ENCODE measurements at places on chromosomes 12 and 14. TPM values are rescaled to one million over a fixed set of nuclear protein-coding genes. Genes with fewer than 3 reads are reported as not detected.

- no peak overlapping the region for H3K4me3 ChIP-seq
- H3K36me3 ChIP-seq, result no peaks in the 10 kb centered on the region
- no peak overlapping the region for H3K27ac ChIP-seq
- no peak for DNase-seq
- H3K4me1 ChIP-seq, result no peaks in the 10 kb centered on the region
- peaks cover 10% of the 10 kb centered on the region for H3K27me3 ChIP-seq
Measured at GRCh38 chr14:32023540-32023939, 53.6 kb upstream of the ARHGAP5 start.

CPNE6 gene
- not detected for total RNA-seq

- peaks cover 10% of the 10 kb centered on the region for H3K27me3 ChIP-seq
- no peaks in the 10 kb centered on the region for H3K4me1 ChIP-seq
- H3K36me3 ChIP-seq, result no peaks in the 10 kb centered on the region
- DNase-seq, result no peak
- no peak overlapping the region for H3K4me3 ChIP-seq
Measured at GRCh38 chr12:107144441-107144840, 51.1 kb upstream of the CRY1 start.

POTEG gene
- not detected for total RNA-seq

DNA sequence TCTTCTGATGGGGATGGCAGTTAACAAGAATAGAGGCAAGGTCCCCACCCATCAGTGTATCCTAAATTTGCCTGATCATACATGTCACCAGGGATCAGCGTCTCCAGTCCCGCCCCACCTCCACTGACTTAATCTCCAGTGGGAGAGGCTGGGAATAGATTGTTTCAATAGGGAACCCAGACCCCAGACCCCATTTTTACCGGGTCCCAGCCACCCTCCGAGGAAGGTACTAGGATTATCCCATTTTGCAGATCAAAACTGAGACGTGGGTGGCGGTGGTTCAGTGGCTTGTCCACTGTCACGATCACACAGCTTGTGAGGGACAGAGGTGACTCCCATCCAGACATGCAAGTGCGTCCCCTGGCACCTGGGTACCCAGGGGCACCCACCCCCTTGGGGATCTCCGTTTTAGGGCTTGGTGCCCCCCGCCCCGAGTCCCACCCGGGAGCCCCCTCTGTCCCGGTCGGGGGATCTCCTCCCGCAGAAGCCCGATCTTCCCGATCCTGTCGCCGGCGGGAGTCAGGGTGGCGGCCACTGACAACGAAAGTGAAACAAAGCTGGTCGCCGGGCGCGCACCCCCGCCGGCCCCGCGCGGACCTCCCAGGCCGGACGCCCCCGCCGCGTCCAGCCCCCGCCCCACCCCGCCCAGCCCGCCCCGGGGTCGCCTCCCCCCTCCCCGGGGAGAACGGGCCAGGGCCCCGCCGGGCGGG, 523 bp downstream of the WSB2 start:
- DNase-seq, result peak; percentile 62
- H3K27ac ChIP-seq, result peak overlapping the region; percentile 91
- peaks cover 1% of the 10 kb centered on the region for H3K27me3 ChIP-seq
- H3K4me1 ChIP-seq, result peaks cover 52% of the 10 kb centered on the region

DNA sequence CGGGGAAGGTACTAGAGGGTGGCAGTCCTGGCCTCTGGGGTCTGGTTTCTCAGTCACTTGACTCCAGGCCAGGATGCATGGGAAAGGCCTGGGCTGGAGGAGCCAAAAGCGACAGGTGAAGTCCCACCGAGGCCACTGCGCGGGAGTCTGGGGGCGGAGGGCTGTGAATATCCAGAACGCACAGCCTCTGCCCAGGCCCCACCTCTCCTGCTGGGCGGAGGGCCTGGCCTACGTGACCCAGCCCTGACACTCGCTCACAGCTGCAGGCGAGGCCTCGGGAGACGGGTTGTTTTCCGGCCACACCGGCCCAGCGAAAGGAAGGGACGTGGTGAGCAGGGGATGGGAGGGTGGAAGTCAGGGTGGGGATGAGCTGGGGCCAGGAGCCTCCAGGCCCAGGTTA, 91.2 kb downstream of the RFLNA start:
- H3K27ac ChIP-seq, result no peak overlapping the region
- peaks cover 13% of the 10 kb centered on the region for H3K4me1 ChIP-seq
- no peak for DNase-seq
- H3K36me3 ChIP-seq, result no peaks in the 10 kb centered on the region
- H3K4me3 ChIP-seq, result no peak overlapping the region

LRRIQ1 gene
- total RNA-seq, result not detected

GRCh38 chr14:39841088-39841487, 408.9 kb upstream of the FBXO33 start:
- DNase-seq, result no peak
- H3K36me3 ChIP-seq, result no peaks in the 10 kb centered on the region
- H3K4me3 ChIP-seq, result no peak overlapping the region
- no peaks in the 10 kb centered on the region for H3K27me3 ChIP-seq
- H3K4me1 ChIP-seq, result no peaks in the 10 kb centered on the region

- no peak overlapping the region for H3K27ac ChIP-seq
- no peaks in the 10 kb centered on the region for H3K36me3 ChIP-seq
- peaks cover 6% of the 10 kb centered on the region for H3K4me1 ChIP-seq
Measured at GRCh38 chr12:119902084-119902509, 25.0 kb upstream of the CIT start.

- H3K36me3 ChIP-seq, result peaks cover 36% of the 10 kb centered on the region
- no peaks in the 10 kb centered on the region for H3K27me3 ChIP-seq
- H3K4me1 ChIP-seq, result peaks cover 90% of the 10 kb centered on the region
- H3K4me3 ChIP-seq, result peak overlapping the region; percentile 73
- DNase-seq, result peak; percentile 68
Measured at GRCh38 chr14:99240627-99241324, 31.2 kb downstream of the BCL11B start.

- peaks cover 10% of the 10 kb centered on the region for H3K4me1 ChIP-seq
- no peak overlapping the region for H3K27ac ChIP-seq
- DNase-seq, result no peak
Measured at GRCh38 chr12:79691511-79692248, 916 bp upstream of the PAWR start.

TAPBPL gene
- total RNA-seq, result 49.1 TPM

ASPG gene
- not detected for total RNA-seq

- no peaks in the 10 kb centered on the region for H3K27me3 ChIP-seq
- no peak for DNase-seq
- H3K4me3 ChIP-seq, result no peak overlapping the region
- H3K27ac ChIP-seq, result no peak overlapping the region
Measured at GRCh38 chr12:68585966-68586365, 24.7 kb upstream of the RAP1B start.

- H3K36me3 ChIP-seq, result peaks cover 42% of the 10 kb centered on the region
- no peaks in the 10 kb centered on the region for H3K27me3 ChIP-seq
- no peak overlapping the region for H3K4me3 ChIP-seq
- H3K4me1 ChIP-seq, result peaks cover 16% of the 10 kb centered on the region
- DNase-seq, result no peak
- H3K27ac ChIP-seq, result no peak overlapping the region
Measured at GRCh38 chr14:63713764-63714163, 14.1 kb downstream of the SGPP1 start.

DNA sequence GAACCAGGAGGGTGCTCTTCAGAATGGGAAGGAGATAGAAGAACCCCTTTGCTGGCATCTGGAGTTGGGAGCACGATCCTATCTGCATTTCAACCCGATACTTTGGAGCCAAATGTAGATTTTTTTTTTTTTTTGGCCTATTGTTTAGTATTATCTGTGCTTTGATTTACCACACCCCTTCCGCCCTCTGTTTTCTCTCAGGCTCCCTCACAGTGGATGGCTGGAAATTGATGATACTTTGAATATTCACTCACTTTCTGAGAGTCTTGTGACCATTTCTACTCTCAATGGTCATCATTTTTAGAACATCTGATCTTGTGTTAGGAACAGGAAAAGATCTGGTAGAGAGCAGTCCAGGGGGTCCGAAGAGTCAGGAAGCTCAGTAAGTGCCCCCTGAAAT, 9.0 kb downstream of the TSPAN9 start:
- H3K4me3 ChIP-seq, result no peak overlapping the region
- H3K36me3 ChIP-seq, result no peaks in the 10 kb centered on the region
- peaks cover 3% of the 10 kb centered on the region for H3K27me3 ChIP-seq
- no peaks in the 10 kb centered on the region for H3K4me1 ChIP-seq
- no peak overlapping the region for H3K27ac ChIP-seq
- DNase-seq, result no peak

GRCh38 chr12:11734580-11735180, 85.2 kb downstream of the ETV6 start:
- DNase-seq, result no peak
- peaks cover 6% of the 10 kb centered on the region for H3K36me3 ChIP-seq
- no peak overlapping the region for H3K4me3 ChIP-seq

- H3K4me3 ChIP-seq, result no peak overlapping the region
- peaks cover 47% of the 10 kb centered on the region for H3K27me3 ChIP-seq
- H3K36me3 ChIP-seq, result no peaks in the 10 kb centered on the region
- peaks cover 21% of the 10 kb centered on the region for H3K4me1 ChIP-seq
- DNase-seq, result no peak
Measured at GRCh38 chr14:106083082-106083481, 556.7 kb downstream of the TMEM121 start.

- peaks cover 1% of the 10 kb centered on the region for H3K36me3 ChIP-seq
- no peak overlapping the region for H3K4me3 ChIP-seq
- no peak overlapping the region for H3K27ac ChIP-seq
- DNase-seq, result no peak
Measured at GRCh38 chr12:54012631-54013409, 4.0 kb downstream of the HOXC8 start.

DNA sequence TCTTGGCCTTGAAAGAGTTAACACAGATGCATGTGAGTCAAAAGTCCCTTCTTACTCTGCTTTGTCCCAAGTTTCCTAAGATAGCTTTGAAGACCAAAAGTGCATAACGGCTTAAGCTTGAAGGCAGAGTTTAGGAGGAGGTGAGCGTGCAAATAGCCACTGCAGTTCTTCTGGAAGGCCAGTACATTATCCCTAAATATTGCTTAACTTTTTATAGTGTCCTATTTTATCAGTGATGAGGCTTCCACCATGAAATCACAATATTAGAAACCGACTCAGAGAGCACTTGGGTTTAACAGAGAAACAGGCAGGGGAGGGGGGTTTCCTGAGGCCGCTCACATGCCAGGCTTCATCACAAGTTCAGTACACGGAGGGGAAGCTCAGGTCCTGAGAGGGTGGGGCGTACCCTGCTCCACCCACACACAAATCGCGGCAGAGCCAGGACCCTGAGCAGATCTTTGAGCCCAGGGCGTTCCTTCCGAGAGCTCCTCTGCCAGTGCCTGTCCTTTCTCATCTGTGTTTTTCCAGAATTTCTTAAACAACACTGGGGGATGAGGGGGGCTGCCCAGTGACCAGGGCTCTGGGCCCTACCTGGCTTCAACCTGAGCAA, 26.8 kb upstream of the BDKRB2 start:
- no peaks in the 10 kb centered on the region for H3K36me3 ChIP-seq
- H3K27me3 ChIP-seq, result peaks cover 4% of the 10 kb centered on the region
- DNase-seq, result no peak
- H3K27ac ChIP-seq, result no peak overlapping the region

PDZRN4 gene
- not detected for total RNA-seq

DNA sequence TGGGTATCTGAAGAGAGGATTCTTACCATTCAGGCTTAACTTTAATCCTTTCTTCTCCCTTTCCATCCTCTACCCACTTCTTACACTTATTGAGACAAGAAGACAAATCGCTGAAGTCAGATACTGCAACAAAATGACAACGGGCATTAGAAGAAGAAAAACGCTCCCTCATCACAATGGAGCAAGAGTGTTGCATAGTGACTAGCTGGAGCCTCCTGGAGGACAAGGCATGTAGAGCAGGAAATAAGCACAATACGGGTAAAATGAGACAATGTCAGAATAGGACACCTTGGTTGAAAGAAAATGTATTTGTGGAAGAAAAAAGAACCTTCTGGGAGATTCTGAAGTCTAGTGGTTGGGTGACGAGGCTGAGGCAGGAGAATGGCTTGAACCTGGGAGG, 501.0 kb downstream of the RERGL start:
- DNase-seq, result no peak
- H3K27me3 ChIP-seq, result no peaks in the 10 kb centered on the region

MYF6 gene
- not detected for total RNA-seq

DNA sequence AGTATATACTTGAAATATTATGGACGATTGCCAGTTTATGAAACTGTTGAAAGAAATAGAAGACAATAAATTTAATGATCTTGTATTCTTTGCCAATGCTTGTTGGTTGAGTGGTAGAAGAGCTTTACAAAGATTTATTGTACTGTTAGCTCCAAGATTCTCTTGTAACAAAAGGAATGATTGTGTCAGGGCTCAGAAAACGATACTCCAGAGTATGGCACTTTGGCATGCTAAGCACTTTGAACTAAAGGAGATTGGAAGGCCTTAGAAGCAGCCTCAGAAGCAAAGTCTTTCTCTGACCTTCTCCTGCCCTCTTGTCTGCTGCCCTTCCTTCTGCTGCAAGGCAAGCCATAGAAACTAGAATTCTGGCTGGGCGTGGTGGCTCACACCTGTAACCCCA, 4.2 kb upstream of the NGDN start:
- no peak overlapping the region for H3K4me3 ChIP-seq
- no peak for DNase-seq
- peaks cover 3% of the 10 kb centered on the region for H3K27me3 ChIP-seq
- H3K27ac ChIP-seq, result no peak overlapping the region
- peaks cover 3% of the 10 kb centered on the region for H3K4me1 ChIP-seq

DNA sequence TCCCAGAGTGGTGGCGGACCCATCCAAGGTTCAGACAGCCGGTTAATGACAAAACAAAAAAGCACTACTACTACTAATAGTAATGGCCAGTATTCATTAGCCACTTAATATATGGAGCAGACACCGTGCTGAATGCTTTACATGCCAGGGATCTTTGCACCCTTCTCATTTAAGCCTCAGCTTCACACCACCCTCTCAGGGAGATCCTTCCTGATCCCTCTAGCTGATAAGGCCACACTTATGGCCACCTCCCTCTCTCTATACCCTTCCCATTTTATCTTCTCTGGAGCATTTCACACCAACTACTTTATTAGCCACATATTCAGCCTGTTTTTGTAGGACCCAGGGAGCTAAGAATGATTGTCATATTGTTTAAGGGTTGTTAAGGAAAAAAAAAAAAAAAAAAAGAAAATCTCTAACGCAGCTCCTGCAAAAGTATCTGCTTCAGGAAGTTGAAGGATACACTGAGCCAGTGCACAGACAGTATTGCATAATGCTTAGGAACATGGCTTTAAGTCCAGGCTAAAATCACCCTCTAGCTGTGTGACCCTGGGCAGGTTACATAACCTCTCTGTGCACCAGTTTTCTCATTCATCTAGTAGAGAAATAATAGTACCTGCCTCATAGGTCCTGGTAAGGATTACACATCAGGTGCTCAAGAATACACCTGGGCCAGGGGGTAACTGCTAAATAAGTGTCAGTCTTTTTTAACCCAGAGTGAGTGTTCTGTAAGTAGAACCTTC, 29.4 kb downstream of the NUAK1 start:
- no peaks in the 10 kb centered on the region for H3K36me3 ChIP-seq
- no peak for DNase-seq
- peaks cover 44% of the 10 kb centered on the region for H3K27me3 ChIP-seq
- no peak overlapping the region for H3K27ac ChIP-seq

CLEC14A gene
- not detected for total RNA-seq

GRCh38 chr14:66610154-66610563, 102.2 kb downstream of the GPHN start:
- H3K27me3 ChIP-seq, result peaks cover 3% of the 10 kb centered on the region
- H3K4me1 ChIP-seq, result peaks cover 3% of the 10 kb centered on the region
- no peak for DNase-seq
- no peaks in the 10 kb centered on the region for H3K36me3 ChIP-seq
- no peak overlapping the region for H3K4me3 ChIP-seq

All from activated CD8-positive, alpha-beta memory T cell treated with anti-CD3 and anti-CD28 coated beads, Interleukin-2, amount 10 ng/mL, durations not matched to agents 7 days and 5 days (primary cell).